ENCODE measurements at places on chromosomes 3 and 15.

GRCh38 chr3:32177702-32178198 lies 60.7 kb upstream of the CMTM8 start:
- peak; percentile 82 for DNase-seq

- DNase-seq: no peak
Measured at GRCh38 chr3:195568630-195569029, 15.1 kb downstream of the APOD start.

GRCh38 chr15:65731926-65732325 lies 60.2 kb downstream of the DENND4A start:
- DNase-seq: no peak

DNA sequence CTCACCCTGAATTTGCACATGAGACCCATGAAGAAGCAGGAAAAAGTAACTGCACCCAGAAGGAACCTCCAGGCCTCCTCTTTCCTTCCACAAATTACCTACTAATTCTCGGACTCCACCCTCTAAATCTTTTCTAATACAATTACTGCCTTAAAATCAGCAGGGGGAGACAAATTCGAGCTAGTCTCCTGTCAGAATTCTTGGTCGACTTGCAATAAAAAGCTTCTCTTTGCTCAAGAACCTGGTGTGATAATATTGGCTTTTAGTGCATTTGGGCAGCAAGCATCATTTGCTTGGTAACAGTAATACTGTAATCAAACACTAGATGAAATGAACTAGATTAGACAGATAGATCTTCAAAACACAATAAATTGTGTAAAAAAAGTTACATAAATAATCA lies 281.9 kb downstream of the RAP2B start:
- DNase-seq: peak; percentile 25

GRCh38 chr3:40109641-40110490 lies 199.6 kb upstream of the EIF1B start:
- no peak for DNase-seq

- DNase-seq: no peak
Measured at GRCh38 chr3:135451037-135451785, 514.3 kb upstream of the PPP2R3A start.

- DNase-seq: no peak
Measured at GRCh38 chr3:94615275-94616065, 552.6 kb downstream of the NSUN3 start.

DNA sequence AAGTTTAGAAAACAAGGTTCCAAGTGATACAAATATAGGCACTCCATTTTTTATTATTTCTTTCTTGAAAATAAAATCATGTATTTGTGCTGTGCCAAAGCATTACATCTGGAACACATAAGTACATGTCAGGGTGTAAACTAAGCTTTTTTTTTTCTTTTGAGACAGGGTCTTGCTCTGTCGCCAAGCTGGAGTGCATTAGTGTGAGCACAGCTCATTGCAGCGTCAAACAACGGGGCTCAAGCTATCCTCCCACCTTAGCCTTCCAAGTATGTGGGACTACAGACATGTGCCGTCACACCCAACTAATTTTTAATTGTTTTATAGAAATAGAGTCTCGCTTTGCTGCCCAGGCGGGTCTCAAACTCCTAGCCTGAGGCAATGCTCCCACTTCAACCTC lies 9.0 kb downstream of the SPATA12 start:
- no peak for DNase-seq

DNA sequence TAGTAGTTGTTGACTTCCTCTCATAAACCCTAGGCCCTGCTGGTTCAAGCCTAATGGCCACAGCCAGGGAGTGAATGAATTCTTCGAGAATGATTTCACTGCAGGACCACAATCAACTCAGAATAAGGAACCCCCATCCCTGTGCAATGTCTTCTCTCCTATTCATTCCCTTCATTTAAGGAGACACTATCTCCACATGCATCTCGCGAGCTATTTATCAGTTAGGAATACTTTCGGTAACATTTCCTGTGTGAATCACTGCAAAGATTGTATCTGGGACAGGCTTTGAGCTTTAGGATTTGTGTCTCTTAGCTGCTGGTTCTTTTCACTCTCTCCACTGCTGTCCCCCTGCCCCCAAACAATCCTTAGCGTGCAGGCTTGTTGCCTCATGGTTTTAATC lies 94.4 kb downstream of the MYLK start:
- no peak for DNase-seq

GRCh38 chr3:127114337-127115070 lies 78.4 kb upstream of the PRR23E start:
- DNase-seq: peak; percentile 81

DNA sequence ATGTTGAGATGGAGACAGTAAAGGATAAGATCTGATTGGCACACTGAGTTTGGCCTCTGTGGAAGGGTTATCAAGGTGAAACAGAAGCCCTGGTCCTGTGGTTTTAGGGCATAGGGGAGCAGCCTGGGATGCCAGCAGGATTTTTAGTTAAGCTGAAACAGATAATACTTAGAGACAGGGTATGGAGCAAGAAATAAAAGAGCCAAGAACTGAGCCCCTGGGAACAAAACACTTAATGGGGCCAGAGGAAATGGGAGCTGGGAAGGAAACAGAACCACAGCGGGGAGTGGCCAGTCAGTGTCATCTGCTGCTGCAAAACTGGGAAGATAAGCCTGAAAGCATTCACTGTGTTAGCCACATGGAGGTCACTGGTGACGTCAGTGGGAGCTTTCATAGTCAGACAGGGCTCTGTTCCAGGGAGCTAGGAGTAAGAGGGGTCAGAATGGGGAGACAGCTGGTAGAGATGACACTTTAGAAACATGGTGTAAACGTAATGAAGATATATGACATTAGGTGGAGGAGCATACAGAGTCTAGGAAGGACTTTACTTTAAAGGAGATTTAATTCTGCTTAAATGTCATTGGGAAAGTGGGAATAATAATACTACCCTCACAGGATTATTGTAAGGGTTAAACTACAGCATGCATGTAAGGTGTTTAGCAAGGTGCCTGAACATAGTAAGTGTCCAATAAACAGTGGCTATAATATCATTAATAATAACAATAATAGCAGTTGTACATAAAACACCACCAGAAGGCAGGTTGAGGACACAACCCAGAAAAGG lies 172.7 kb upstream of the CTNNB1 start:
- no peak for DNase-seq

DNA sequence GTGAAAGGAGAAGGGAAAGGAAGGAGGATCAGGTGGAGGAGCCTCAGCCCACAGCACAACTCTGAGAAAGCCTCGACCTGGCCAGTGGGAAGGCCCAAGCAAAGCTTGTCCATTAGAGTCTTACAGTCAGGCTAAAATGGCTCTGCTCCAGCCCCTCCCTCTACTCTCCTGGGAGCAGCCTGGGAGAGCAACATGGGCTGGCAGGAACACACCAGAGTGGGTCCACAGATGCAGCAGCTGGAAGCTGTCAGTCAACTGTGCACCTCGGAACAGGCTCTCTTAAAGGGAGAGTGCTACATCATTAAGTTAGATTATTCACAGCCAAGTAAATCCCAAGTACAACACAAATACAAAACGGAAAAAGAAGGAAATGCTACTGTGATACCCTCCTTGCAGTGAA lies 98.0 kb upstream of the LIMD1 start:
- peak; percentile 64 for DNase-seq

GRCh38 chr3:31533169-31534064 lies 692 bp downstream of the STT3B start:
- DNase-seq: peak; percentile 34

DNA sequence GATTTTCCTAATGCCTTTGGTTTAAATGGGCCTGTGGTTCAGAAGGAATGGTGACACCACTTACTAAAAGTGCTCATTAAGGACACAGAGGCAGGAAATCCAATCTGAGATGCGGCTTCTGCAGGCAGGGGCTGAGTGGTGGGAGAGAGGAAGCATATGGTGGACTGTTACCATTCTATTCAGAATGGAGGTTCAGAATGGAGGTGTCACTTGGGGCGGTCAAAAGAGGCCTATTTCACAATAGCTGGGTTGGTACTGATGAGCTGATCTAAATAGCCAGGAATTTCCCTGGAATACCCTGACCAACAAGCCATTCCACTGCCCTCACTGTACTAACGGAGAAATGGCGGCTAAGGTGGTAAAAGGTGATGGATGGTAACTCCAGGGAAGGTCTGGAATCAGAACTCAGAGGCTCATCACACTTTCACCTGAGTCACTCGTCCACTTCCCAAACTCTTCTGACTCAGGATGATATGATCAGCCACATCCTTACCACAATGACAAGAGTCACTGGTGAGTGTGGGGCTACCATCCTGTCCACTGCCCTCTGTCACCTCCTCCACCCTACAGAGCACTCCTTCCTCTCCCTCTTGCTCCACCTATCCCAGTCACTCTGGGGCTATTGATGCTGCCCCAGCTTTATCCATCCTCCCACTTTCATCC lies 15.7 kb downstream of the RFT1 start:
- DNase-seq: no peak

GRCh38 chr3:196599734-196600128 lies 31.3 kb downstream of the FBXO45 start:
- DNase-seq: no peak

DNA sequence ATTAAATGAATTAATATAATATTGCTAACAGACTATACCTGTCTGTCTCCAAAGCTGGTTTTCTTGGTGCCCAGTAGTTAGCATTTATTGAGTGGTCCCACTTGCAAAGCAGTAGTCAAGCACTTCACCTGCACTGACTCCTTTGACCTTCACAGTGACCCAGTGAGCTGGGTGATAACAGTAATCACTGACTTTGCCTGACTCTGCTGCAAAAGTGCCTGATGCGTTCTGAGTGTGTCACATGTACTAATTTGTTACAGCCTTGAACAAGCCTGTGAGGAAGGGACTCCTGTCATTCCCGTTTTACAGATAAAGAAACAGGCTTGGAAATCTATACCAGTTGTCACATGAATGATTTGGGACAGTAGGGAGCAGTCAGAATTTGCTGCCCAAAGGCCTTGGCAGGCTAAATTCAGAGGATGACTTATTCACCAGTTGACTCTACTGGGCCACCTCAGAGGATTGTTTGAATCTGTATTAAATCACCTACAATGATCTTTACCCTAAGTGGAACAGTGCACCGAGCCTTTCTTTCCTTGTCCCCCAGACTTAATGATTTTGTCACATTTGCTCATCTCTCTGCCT lies 116.6 kb upstream of the PLXNA1 start:
- DNase-seq: no peak

DNA sequence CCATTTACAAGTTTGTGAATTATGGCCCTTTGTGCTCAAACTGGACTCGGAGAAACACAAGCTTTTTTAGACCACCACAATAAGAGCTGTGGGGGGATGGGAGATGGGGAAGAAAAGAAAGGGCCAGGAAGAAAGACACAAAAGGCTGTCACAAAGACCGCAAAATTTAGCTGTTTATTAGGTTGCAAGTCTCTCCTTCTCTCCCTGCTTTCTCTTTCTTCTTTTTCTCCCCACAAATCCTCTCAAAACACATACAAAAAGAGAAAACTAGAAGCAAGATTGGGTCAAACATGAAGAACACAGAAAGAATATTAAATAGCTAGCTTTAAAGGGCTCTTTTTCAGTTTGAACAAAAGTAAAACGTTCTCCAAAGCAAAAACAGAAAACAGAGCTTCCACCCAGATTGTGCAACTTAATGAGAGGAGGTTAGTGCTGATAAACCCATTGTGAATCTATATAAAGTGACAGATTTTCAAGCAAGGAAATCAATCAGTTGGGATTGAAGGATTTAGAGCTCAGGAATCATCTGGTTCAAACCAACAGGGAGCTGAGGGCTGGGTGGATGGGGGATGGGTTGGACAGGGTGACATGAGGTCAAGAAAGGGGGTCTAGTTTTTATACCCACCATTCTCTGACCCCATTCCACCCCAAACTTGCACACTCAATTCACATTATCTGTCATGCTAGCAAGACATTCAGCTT lies 87.3 kb downstream of the DHX30 start:
- DNase-seq: no peak

GRCh38 chr3:32128936-32129335 lies 22.5 kb downstream of the GPD1L start:
- no peak for DNase-seq
